ENCODE measurements at places on chromosomes 16 and 17.

- DNase-seq: no peak
These were observed 3.0 kb downstream of the JPT2 start for GRCh38 chr16:1681032-1681431.

DNA sequence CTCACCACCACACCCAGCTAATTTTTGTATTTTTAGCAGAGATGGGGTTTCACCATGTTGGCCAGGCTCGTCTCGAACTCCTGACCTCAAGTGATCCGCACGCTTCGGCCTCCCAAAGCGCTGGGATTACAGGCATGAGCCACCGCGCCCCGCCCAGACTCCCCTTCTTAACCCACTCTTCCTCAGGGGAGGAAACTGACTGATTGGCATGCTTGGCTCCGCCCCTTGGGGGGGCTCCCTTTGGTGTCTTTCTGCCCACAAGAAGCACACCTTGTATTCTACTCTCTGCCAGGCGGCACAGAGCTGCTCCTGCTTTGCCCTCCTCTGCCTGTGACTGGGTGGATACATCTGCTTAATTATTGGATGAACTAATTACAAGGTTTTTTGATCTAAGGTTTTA is 4.7 kb upstream of the ASGR2 start:
- DNase-seq: no peak

- DNase-seq: no peak
These were observed 4.7 kb downstream of the SMTNL2 start for GRCh38 chr17:4588898-4589625.

GRCh38 chr17:4580291-4580690 is 4.0 kb upstream of the SMTNL2 start:
- DNase-seq: no peak

- no peak for DNase-seq
These were observed 61.1 kb downstream of the MRC2 start for GRCh38 chr17:62688398-62689160.

GRCh38 chr16:86101137-86101896 is 202.4 kb downstream of the IRF8 start:
- no peak for DNase-seq

GRCh38 chr16:84847564-84848355 is 28.0 kb downstream of the CRISPLD2 start:
- DNase-seq: no peak

DNA sequence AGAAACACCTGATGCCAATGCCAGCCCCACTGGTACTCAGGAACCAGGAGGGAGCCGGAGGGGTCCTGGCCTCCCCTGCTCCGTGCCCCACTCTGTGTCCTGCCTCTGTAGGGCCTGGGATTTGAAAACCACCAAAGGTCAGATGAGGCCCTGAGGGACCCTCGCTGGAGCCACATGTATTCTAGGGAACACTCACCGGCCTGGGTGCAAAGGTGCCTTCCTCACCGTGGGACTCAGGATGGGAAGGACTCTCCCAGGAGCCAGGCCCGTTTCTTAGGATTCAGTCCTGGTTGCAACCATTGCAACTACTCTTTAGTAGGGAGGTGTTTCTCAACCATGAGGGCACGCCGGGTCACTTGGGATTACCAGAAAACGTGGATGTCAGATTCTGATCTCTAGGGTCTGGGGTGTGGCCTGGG is 74.6 kb downstream of the N4BP1 start:
- DNase-seq: no peak

DNA sequence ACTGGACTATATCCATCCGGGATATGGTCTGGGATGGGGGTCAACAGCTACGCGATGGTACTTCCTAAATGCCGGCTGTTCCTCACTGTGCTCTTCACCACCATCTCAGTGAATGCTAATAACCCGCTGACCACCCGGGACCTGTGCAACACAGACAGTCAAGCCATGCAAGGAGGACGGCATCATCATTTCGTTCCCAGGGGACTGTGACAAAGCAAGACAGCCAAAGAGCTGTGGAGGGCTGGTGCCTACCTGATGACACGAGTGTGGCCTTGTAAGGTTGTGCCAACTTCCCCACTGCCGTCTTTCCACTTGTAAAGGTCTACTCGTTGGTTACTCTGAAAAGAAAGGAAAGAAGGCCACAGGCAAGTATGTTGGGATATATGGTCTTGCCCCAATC is 33.7 kb downstream of the WDR59 start:
- DNase-seq: no peak

DNA sequence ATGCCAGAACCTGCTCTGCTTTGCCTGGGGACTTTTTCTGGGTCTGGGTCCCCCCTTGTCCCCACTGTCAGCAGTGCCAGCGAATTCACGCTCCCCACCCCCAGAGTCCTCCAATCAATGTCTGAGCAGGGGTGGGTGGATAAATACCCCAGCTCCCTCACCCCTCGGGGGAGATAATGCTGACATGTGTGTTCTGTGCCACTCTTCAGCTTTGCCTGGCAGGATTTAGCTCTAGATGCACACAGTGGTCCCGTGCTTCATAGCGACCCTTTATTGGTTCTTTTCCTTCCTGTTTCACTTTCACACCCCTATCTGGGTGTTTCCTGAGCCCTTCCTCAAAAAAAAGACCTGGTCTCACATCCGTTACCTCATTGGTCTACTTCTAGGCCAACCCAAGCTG is 277.0 kb downstream of the NPIPA8 start:
- no peak for DNase-seq
